ENCODE measurements at places on chromosomes 5 and 9.

- H3K27ac ChIP-seq, result no peak overlapping the region
- no peak overlapping the region for H3K4me3 ChIP-seq
These were observed 93.4 kb upstream of the SLC25A48 start for GRCh38 chr5:135741040-135741439.

DNA sequence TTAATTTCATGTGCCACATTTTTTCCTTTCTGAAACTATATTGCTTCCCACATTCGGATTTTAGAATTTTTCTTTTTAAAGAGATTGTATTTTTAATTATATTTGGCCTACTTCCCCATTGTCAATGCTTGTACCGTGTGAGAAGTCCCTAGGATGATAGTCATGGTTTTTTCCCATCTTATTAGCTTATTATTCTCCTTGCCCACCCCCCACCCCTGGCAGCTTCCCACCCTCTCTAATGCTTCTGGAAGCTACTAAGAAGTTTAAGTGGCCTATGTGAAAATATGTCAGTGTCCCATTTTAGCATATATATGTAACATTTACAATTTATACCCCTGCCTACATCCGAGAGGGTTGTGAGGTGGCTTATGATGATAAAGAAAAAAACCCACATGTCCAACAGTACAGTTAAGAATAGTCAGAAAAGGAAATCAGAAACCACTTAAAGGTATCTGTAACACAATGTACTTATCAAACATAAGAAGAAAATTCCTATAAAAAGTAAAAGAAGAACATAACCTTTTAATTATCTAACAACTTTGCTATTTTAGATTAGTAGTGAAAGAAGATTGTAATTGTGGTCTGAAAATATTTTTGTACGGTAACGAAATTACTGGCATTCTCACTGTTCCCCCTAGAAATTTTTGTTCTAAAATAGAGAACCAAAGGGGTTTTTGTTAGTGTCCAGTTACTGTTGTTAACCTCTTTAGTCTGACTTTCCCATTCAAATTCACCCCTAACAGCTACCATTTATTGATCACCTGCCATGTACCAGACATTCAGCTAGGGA lies 62.1 kb downstream of the SLC44A1 start:
- no peaks in the 10 kb centered on the region for H3K36me3 ChIP-seq
- no peaks in the 10 kb centered on the region for H3K27me3 ChIP-seq
- H3K27ac ChIP-seq, result no peak overlapping the region

DNA sequence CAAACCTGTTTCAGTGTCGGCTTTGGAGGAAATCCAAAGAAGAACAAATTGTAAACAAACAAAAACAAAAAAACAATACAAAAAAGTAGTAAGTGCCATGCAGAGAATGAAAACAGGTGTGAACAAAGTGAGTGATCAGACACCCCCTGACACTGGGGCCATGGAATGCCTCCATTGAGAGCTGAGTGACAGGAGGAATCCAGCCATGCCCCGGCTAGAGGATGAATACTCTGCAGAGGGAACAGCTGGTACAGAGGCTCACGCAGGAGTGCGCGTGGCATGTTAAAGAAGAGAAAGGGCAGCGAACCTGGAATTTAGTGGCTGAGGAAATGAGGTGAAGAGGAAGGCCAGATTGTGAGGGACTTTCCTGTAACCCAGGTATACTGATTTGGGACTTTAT lies 15.5 kb upstream of the CCNJL start:
- H3K27ac ChIP-seq, result no peak overlapping the region
- no peak for DNase-seq
- no peak overlapping the region for H3K4me3 ChIP-seq
- H3K4me1 ChIP-seq, result no peaks in the 10 kb centered on the region
- H3K27me3 ChIP-seq, result no peaks in the 10 kb centered on the region

DNA sequence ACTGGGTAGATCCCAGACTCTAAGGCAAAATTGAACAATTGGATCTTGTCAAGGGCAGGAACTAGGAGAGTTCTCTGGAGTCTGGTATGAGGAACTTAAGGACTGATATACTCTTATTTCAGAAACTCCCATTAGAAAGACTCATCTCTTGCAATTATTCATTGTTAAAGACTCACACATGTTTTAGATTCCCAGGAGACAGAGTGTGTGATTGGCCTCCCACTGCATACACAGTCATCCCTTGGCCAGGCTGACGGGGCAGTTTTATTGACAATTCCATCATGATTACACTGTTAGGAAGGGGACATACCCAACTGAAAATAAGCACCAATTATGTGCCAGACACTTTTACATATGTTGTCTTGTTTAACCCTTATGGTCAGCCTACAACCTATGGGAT lies 347.2 kb downstream of the DMAC1 start:
- DNase-seq, result no peak
- no peak overlapping the region for H3K27ac ChIP-seq
- no peaks in the 10 kb centered on the region for H3K36me3 ChIP-seq
- H3K4me3 ChIP-seq, result no peak overlapping the region
- no peaks in the 10 kb centered on the region for H3K27me3 ChIP-seq
- no peaks in the 10 kb centered on the region for H3K4me1 ChIP-seq

GRCh38 chr9:107274953-107275422 lies 8.1 kb upstream of the RAD23B start:
- no peak overlapping the region for H3K4me3 ChIP-seq
- no peaks in the 10 kb centered on the region for H3K36me3 ChIP-seq
- DNase-seq, result no peak

DNA sequence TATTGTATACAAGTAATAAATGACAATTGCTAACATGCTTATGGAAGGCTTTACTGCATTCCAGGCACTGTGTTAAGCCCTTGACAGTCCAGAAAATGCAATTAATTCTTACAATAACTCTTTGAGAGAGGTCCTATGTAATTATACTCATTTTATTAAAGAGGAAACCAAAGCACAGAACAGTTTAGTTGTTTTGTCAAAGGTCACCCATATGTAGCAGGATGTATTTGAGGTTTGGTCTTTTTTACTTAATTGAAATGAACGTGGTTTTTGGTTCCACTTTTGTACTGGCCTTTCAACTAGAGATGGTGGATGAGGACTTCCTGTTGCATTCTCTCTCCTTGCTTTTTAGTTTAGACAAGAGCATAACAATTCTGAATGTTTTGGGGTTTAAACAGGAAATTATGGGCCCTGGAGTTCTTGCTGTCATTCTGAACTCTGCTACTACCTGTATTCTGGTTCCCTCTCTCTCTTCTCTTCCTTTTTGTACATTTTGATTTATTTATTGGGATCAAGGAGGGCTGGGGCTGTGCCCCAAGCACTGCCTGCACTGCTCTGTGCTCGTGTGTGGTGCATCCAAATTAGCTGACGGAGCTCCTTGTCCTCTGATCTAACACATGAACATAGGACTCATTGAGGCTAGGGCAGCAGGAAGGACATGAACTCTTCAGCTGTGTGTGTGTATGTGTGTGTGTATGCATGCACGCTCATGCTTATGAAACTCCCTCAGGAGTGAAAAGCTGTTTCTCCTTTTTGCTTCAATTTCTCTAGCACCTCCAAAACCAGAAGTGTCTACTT lies 47.4 kb downstream of the SLC28A3 start:
- no peaks in the 10 kb centered on the region for H3K4me1 ChIP-seq
- no peak overlapping the region for H3K4me3 ChIP-seq
- no peak for DNase-seq
- no peaks in the 10 kb centered on the region for H3K27me3 ChIP-seq
- H3K27ac ChIP-seq, result no peak overlapping the region

- no peaks in the 10 kb centered on the region for H3K27me3 ChIP-seq
- no peak for DNase-seq
- H3K4me1 ChIP-seq, result no peaks in the 10 kb centered on the region
- H3K4me3 ChIP-seq, result no peak overlapping the region
- H3K36me3 ChIP-seq, result no peaks in the 10 kb centered on the region
These were observed 179.7 kb upstream of the ISL1 start for GRCh38 chr5:51203598-51203997.

- no peaks in the 10 kb centered on the region for H3K27me3 ChIP-seq
- no peak overlapping the region for H3K4me3 ChIP-seq
- H3K36me3 ChIP-seq, result no peaks in the 10 kb centered on the region
- peak; percentile 35 for DNase-seq
- H3K27ac ChIP-seq, result no peak overlapping the region
These were observed 115.9 kb upstream of the SH3GL2 start for GRCh38 chr9:17462869-17463464.

- DNase-seq, result peak; percentile 28
- no peaks in the 10 kb centered on the region for H3K27me3 ChIP-seq
- H3K4me1 ChIP-seq, result no peaks in the 10 kb centered on the region
- no peak overlapping the region for H3K27ac ChIP-seq
- H3K36me3 ChIP-seq, result no peaks in the 10 kb centered on the region
These were observed 62.3 kb downstream of the GCNT1 start for GRCh38 chr9:76521244-76521681.

- no peak overlapping the region for H3K4me3 ChIP-seq
- H3K27ac ChIP-seq, result no peak overlapping the region
- no peaks in the 10 kb centered on the region for H3K36me3 ChIP-seq
- H3K4me1 ChIP-seq, result no peaks in the 10 kb centered on the region
- DNase-seq, result no peak
These were observed 14.6 kb downstream of the MRPL36 start for GRCh38 chr5:1785062-1785461.

Data from prostate gland (tissue), 2 donors.